ENCODE measurements at places on chromosomes 2 and 18.

DNA sequence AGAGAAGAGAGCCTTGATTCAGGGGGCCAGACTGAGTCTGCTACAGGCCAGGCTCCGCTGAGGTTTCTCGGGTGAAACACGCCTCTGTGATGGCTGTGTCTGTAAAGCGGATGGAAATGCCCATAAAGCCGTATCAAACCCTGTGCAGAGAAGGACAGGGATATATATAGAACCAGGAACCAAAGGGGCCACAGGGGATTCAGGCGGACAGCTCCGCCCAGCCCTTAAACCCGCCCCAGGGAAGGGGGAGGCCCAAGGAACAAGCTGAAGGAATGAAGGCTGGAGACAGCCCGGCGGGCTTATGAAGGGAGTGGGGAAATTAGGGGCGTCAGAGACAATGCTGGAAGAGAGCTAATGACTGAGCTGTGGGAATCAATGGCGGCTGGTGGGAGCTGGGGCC, 42.1 kb downstream of the NHEJ1 start:
- no peak for DNase-seq

GRCh38 chr2:43008388-43008787, 216.0 kb upstream of the HAAO start:
- DNase-seq: no peak

DNA sequence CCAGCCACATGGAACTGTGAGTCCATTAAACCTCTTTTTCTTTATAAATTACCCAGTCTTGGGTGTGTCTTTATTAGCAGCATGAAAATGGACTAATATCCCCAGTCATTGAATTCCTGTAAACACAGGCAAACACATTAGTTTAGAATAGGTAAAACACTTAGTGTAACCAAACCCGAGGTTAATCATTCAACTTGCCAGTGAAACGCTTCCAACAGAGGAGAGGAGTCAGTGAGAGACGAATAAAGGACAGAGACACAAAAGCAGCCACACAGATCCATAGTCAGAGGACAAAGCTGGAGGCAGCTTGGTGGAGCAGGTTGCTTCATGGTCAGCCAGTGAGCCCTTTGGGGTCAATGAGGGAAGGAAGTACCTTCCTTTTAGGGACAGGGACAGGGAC, 348.1 kb downstream of the TGIF1 start:
- no peak for DNase-seq

- no peak for DNase-seq
Observed at GRCh38 chr2:219466816-219467735, 31.6 kb upstream of the GMPPA start.

GRCh38 chr2:67277450-67277849, 119.7 kb upstream of the ETAA1 start:
- no peak for DNase-seq
